ENCODE measurements at places on chromosomes 7 and 10. TPM values are rescaled to one million over a fixed set of nuclear protein-coding genes. Genes with fewer than 3 reads are reported as not detected.

VAX1 gene
- not detected for total RNA-seq

NFE2L3 gene
- 9.7 TPM for total RNA-seq

DDX50 gene
- total RNA-seq = 50.7 TPM

EPC1 gene
- total RNA-seq = 40.9 TPM

PHKG1 gene
- total RNA-seq = 2.0 TPM

PPIF gene
- 74.7 TPM for total RNA-seq

CNTNAP2 gene
- not detected for total RNA-seq

GRID1 gene
- not detected for total RNA-seq

FGFR2 gene
- not detected for total RNA-seq

- H3K27ac ChIP-seq = no peak overlapping the region
- DNase-seq = no peak
- H3K27me3 ChIP-seq = no peaks in the 10 kb centered on the region
- no peaks in the 10 kb centered on the region for H3K36me3 ChIP-seq
- no peaks in the 10 kb centered on the region for H3K4me1 ChIP-seq
- H3K4me3 ChIP-seq = no peak overlapping the region
These were observed 111.1 kb downstream of the LHPP start for GRCh38 chr10:124572751-124573150.

- DNase-seq = no peak
- no peaks in the 10 kb centered on the region for H3K4me1 ChIP-seq
- H3K27ac ChIP-seq = no peak overlapping the region
- H3K36me3 ChIP-seq = no peaks in the 10 kb centered on the region
These were observed 232.0 kb downstream of the MDFIC start for GRCh38 chr7:115153769-115154477.

DNA sequence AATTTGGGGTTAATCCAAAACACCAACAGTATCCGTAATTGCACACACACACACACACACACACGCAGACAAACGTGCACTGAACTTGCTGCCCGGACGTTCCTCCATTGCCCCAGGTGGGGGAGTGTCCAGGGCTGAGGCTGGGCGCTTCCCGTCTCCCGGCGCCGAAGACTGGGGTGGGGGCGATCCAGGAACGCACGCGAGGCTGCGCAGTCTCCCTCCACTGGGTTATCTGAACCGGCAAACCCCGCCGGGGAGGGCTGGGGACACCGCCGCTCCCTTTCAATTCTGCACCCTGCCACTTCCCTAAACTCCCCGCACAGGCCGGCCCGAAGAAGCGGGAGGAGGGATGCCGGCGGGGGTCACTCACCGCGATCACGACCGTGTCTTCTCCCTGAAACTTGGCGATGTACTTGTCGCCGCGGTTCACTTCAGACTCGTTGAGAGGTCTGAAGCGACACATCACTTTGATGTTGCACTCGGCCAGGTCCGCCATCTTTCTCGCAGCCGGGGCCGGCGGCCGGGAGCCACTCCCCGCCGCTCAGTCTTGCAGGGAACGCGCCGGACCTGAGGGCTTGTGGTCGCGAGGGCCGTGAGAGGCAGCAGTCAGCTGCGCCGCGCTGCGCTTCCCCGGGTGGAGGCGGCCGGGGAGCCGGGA, 618 bp downstream of the KIF5B start:
- H3K4me3 ChIP-seq = peak overlapping the region; percentile 97
- H3K27ac ChIP-seq = peak overlapping the region; percentile 97
- peak; percentile 64 for DNase-seq
- H3K4me1 ChIP-seq = peaks cover 46% of the 10 kb centered on the region
- peaks cover 26% of the 10 kb centered on the region for H3K36me3 ChIP-seq
- H3K27me3 ChIP-seq = no peaks in the 10 kb centered on the region

DNA sequence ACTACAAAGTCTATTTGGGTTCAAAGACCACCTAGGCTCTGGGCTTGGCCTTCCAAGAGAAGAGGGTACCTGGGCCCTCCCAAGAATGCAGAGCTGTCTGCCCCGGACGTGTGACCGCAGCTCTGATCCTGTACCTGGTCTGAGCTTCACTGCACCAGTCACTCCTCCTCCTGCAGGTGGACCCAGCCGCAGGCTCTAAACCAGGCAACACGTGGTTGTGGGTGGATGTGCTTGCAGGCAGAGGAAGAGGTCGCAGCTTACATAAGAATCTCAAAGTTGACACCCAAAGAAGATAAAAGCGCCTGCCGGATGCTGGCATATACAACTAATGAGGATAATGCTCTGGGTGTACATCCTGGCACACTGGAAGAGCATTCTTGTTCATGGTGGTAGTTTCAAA, 9.4 kb upstream of the PFKP start:
- H3K4me3 ChIP-seq = no peak overlapping the region
- no peaks in the 10 kb centered on the region for H3K36me3 ChIP-seq
- DNase-seq = no peak
- H3K27me3 ChIP-seq = peaks cover 21% of the 10 kb centered on the region
- no peaks in the 10 kb centered on the region for H3K4me1 ChIP-seq
- no peak overlapping the region for H3K27ac ChIP-seq

GRCh38 chr7:149199234-149199995, 4.1 kb downstream of the ZNF282 start:
- DNase-seq = no peak
- peaks cover 53% of the 10 kb centered on the region for H3K4me1 ChIP-seq
- H3K4me3 ChIP-seq = no peak overlapping the region

GRCh38 chr10:104680467-104681401, 39.6 kb downstream of the SORCS3 start:
- H3K36me3 ChIP-seq = no peaks in the 10 kb centered on the region
- DNase-seq = no peak
- H3K27me3 ChIP-seq = peaks cover 17% of the 10 kb centered on the region
- H3K27ac ChIP-seq = no peak overlapping the region

DNA sequence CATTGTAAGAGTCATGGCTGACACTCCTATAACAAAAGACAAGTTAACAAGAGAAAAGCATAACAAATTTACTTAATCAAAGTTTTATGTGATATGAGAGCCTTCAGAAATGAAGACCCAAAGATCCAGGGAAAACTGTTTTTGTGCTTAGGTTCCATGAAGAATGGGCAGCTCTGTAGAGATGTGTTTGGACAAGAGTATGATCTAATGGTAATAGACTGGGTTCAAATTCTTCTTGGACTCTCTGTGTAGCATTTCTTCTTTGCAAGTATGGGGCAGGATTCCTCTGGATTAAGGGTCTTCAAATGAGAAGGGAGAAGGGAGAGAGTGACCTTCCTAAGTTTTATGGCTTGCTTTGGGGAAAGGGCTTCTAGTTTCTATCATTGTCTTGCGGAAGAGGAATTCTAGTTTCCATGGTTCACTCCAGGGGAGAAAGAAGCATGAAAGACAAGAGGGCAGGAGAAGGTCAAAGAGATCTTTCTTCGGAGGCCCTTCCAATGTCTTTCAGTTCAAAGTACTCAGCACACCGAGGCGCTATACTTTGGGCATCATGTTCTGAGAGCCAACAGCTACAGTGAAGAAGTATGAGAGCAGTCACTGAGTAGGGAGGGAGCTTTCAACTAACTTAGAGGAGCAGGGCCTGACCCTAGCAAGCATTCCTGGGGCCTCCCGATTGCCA, 15.4 kb downstream of the IFIT3 start:
- H3K4me3 ChIP-seq = no peak overlapping the region
- no peak for DNase-seq
- H3K27ac ChIP-seq = no peak overlapping the region

- H3K4me3 ChIP-seq = no peak overlapping the region
- no peaks in the 10 kb centered on the region for H3K36me3 ChIP-seq
- no peak overlapping the region for H3K27ac ChIP-seq
- H3K4me1 ChIP-seq = no peaks in the 10 kb centered on the region
- no peak for DNase-seq
These were observed 61.5 kb downstream of the FZD1 start for GRCh38 chr7:91325726-91326125.

GRCh38 chr7:70392877-70393435, 739.0 kb upstream of the GALNT17 start:
- no peak overlapping the region for H3K27ac ChIP-seq
- H3K36me3 ChIP-seq = no peaks in the 10 kb centered on the region
- H3K4me1 ChIP-seq = no peaks in the 10 kb centered on the region
- H3K27me3 ChIP-seq = no peaks in the 10 kb centered on the region

- peak overlapping the region; percentile 81 for H3K27ac ChIP-seq
- peak; percentile 79 for DNase-seq
- peaks cover 49% of the 10 kb centered on the region for H3K4me1 ChIP-seq
- no peaks in the 10 kb centered on the region for H3K27me3 ChIP-seq
These were observed 5.6 kb downstream of the CCSER2 start for GRCh38 chr10:84333864-84334451.

DNA sequence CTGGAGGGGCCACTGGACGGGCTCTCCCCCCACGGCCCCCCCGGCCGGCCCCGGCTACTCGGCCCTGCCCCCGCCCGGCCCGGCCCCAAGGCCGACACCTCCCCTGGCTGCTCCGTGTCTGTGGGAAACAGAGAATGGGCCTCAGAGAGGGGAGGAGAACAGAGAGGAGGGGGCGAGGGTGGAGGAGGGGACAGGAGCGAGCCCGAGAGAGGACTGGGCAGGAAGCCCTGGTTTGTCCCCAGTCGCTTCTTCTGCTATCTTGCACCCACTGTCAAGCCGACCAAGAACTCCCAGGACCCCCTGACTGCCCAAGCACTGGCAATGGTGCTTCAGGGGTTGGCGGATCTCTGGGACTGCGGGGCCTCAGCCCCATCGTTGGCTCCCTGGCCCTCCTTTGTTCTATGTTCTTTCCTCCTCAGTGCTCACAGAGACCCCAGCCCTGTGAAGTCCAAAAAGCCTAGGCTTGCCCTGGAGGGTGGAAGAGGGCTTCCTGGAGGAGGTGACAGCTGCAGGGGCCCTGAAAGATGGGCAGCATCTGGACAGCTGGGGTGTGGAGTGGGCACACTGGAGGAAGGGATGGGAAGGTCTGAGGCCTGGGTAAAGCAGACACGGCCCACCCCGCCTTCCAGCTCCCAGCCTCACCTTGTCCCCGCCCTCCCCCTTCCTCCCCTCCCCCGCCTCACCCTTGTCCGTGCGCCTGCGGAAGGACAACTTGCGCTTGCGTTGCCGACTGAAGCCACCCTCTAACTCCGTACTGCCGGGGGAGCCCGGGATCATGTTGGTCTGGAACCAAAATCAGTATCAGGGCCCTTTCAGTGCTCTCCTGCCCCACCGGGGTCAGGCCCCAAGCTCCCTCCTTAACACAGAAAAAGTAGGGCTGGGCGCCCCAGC, 30.1 kb downstream of the KCNH2 start:
- H3K27ac ChIP-seq = no peak overlapping the region
- H3K27me3 ChIP-seq = peaks cover 7% of the 10 kb centered on the region
- no peak overlapping the region for H3K4me3 ChIP-seq
- peaks cover 5% of the 10 kb centered on the region for H3K4me1 ChIP-seq

DNA sequence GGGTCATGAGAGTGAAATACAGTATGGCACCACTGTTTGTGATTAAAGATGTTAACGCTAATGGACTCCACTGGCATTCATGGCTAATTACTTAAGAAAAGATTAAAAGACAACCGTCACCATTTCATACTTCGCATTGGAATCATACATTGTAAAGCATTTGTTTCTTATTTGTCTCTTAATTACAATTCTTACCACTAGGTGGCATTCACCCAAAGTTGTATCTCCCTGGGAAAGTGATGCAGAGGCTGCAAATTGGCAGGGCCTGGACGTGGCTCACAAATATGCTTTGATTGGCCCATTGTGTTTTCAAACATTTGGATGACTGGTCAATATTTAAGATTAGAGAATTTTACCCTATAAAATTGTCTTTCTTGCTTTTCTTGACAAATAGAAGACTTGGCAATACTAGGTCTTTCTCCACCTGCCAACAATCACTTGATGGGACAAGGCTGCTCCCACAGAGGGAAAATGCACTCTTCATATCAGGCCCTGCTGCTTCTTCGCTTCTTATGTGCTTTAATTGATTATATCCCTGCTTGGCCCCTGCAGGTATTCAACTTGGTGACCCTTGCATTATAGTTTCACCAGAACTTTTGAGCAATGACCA, 72.1 kb upstream of the STARD3NL start:
- peaks cover 21% of the 10 kb centered on the region for H3K27me3 ChIP-seq
- H3K27ac ChIP-seq = no peak overlapping the region
- no peaks in the 10 kb centered on the region for H3K4me1 ChIP-seq
- H3K4me3 ChIP-seq = no peak overlapping the region
- DNase-seq = peak; percentile 28
- H3K36me3 ChIP-seq = no peaks in the 10 kb centered on the region

GRCh38 chr10:119337796-119338432, 130.5 kb downstream of the GRK5 start:
- H3K27me3 ChIP-seq = no peaks in the 10 kb centered on the region
- H3K4me1 ChIP-seq = peaks cover 38% of the 10 kb centered on the region

GRCh38 chr7:33310546-33310945, 181.2 kb downstream of the BBS9 start:
- no peaks in the 10 kb centered on the region for H3K4me1 ChIP-seq
- no peaks in the 10 kb centered on the region for H3K36me3 ChIP-seq
- DNase-seq = no peak
- H3K27me3 ChIP-seq = no peaks in the 10 kb centered on the region
- no peak overlapping the region for H3K27ac ChIP-seq

DNA sequence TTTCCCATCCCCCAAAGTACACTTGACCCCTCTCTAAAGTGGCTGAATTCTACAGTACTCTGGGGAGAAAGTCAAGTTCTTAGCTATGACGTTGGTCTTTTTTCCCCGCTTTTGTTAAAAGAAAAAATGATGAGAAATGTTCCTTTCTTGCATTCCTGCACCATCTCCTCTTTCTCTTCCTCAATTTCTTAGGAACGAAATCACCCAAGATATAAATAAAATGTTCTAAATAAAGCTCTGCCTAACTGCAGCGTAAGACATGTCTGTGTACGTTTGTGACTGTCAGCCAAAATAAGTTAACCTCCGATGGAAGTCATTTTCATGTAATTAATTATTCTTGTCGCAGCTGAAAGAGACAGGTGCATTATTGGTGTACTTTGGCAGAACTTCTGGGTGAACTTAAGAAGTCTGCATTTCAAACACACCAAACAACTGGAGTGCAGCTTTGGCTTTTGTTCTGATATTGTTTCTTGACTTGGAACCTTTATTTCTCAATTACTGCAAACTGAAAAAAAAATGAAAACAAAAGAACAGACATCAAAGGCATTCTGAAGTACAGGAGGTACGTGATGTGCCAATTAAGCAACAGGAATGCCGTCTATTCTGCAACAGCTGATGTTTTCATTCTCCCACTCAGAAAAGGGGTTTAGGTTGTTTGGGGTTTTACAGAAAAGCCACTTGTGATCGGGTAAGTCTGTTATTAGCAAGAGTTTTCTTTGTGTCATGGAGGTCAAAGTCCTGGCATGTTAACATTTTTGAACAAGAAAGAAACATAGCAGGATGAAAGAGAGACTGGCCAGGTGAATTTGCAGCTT, 82.4 kb upstream of the SDK1 start:
- DNase-seq = no peak
- H3K36me3 ChIP-seq = no peaks in the 10 kb centered on the region
- no peaks in the 10 kb centered on the region for H3K4me1 ChIP-seq
- H3K4me3 ChIP-seq = no peak overlapping the region

- H3K4me1 ChIP-seq = no peaks in the 10 kb centered on the region
- no peak overlapping the region for H3K4me3 ChIP-seq
- H3K27ac ChIP-seq = no peak overlapping the region
- peaks cover 3% of the 10 kb centered on the region for H3K27me3 ChIP-seq
These were observed 100.9 kb downstream of the FOXL3 start for GRCh38 chr7:390761-391410.

DNA sequence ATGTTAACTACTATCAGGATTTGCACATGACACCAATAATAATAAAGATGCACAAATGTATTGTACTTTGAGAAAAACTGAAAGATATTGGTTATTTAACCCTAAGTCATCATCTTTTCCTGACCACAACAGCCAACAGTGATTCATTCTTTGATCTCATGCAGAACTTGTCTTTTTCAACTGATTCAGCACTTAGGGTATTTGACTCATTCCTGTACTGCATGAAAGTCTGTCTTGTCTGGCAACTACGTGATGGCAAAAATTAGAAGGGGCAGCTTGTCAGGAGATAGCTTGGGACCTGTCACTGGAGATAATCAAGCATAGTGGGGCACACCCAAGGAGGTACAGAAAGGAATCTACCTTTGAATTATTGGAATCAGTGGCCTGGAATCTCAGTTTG, 77.8 kb upstream of the LRRC17 start:
- peak; percentile 23 for DNase-seq
- no peaks in the 10 kb centered on the region for H3K27me3 ChIP-seq
- no peak overlapping the region for H3K4me3 ChIP-seq
- no peaks in the 10 kb centered on the region for H3K36me3 ChIP-seq
